Esophagus squamous epithelium (tissue), 5 donors: ENCODE measurements at places on chromosomes 5 and 9.

GRCh38 chr5:65029178-65029577 is 260.4 kb downstream of the CWC27 start:
- no peak for DNase-seq

DNA sequence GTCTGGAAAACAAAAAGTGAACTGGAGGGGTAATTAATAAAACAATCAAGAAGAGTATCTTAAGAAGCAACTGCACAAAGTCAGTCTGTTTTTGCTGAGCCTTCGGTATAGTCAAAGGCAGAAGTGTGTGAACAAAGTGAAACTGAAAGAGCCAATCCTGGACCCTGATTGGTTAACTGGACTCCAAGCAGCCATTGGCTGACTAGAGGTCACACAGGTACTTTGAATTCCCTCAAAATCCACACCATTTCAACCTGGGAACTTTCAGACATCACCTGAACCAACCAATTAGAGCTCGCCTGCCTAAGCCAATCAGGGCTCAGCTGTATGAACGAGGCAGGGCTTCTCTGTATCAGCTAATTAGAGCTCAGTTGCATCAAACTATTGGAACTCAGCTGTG is 286.7 kb downstream of the TLE4 start:
- DNase-seq = no peak

DNA sequence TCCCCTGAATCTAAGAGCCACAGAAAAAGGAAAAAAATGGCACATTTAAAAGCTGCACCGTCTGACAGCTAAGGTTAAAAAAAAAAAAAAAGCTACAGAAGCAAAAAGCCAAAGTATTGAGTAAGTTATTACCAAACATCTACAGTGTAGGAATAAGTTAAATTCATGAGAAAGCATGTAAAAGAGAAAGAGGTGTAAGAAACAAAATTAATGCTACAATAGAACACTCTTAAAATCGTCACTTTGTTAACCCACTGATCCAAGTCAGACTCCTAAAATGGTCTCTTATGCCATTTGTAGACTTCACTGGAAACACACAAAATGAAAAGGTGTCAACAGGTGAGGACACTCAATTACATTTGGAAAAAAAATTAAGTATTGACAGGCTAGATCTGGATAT is 120.2 kb downstream of the SSBP2 start:
- DNase-seq = no peak

- DNase-seq = no peak
These were observed 2.2 kb downstream of the GBGT1 start for GRCh38 chr9:133161547-133161950.

DNA sequence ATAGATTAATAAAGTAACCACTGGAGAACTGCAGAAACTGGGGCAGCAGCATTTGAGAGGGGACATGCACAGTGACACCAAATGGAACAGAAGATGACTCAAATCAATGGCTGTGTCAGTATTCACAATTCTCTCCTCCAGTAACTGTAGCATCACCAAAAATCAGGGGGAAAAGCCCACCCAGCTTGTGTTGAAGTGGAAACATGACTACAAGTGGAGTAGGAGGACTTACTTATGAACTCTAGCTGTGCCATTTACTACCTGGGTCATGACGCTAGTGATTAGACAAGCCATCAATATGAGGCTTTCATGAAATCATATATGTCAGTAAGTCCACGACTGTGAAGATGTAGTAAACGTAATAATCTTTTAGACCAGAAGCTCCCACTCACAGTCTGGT is 199.8 kb upstream of the PTGER4 start:
- no peak for DNase-seq

GRCh38 chr5:21649969-21650368 is 1203.2 kb downstream of the CDH12 start:
- DNase-seq = no peak

- DNase-seq = no peak
These were observed 25.9 kb upstream of the SELENOP start for GRCh38 chr5:42837601-42838000.

DNA sequence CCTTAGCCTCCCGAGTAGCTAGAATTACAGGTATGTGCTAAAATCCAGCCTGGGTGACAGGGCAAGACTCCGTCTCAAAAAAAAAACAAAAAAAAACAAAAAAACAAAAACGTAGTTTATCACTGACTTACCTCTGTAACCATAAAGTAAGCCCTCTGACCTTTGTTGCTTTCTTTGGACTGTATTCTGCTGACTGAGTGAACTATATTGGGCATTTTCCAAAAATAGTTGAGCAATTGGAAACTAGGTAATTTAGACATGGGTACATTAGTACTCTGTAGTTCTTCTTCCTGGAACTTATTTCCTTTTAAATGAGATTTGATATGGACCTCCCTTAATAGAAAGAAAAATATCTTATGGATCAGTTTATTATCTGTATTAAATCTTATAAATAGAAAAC is 66.6 kb downstream of the ANKHD1 start:
- DNase-seq = no peak

- no peak for DNase-seq
These were observed 240.7 kb upstream of the CLINT1 start for GRCh38 chr5:158099571-158100105.

- DNase-seq = no peak
These were observed 67.8 kb downstream of the PSD2 start for GRCh38 chr5:139863361-139863760.

GRCh38 chr5:146025114-146025680 is 80.2 kb downstream of the PLAC8L1 start:
- no peak for DNase-seq

GRCh38 chr5:81717860-81718259 is 33.0 kb downstream of the SSBP2 start:
- DNase-seq = no peak

- no peak for DNase-seq
These were observed 382.4 kb downstream of the TMEM38B start for GRCh38 chr9:106076711-106077110.

- DNase-seq = no peak
These were observed 28.6 kb upstream of the IL7R start for GRCh38 chr5:35828082-35828598.

DNA sequence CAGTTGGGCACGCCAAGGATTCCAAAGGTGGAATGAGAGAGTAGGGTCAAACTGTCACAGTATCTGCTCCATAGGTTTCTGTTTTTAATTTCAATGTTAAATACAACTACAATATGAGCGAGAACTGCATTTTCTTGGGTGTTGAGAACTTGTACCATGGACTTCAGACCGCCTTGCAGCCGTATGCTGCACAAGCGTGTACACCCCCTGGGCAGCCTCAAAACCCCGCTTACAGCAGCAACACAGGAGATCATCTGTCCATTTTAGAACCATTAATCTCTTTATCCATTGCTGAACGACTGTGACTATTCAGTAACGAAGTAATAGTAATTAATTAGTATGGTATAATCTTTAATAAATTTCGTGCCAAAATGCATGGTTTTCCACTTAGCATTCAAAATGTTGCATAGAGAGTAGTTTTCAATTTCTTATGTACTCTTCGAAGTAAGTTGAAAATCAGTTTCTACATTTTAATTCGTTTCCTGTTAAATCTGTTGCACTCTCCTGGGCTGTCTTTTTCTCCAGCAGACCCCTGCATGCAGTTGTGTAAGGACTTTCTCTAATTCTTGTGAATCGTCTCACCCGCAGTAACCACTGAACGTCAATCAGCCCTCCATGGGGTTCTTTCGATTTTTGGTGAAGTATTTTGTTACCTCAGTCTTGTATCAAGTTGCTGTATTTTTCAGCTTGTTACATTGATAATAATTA is 42.0 kb upstream of the GARNL3 start:
- no peak for DNase-seq

DNA sequence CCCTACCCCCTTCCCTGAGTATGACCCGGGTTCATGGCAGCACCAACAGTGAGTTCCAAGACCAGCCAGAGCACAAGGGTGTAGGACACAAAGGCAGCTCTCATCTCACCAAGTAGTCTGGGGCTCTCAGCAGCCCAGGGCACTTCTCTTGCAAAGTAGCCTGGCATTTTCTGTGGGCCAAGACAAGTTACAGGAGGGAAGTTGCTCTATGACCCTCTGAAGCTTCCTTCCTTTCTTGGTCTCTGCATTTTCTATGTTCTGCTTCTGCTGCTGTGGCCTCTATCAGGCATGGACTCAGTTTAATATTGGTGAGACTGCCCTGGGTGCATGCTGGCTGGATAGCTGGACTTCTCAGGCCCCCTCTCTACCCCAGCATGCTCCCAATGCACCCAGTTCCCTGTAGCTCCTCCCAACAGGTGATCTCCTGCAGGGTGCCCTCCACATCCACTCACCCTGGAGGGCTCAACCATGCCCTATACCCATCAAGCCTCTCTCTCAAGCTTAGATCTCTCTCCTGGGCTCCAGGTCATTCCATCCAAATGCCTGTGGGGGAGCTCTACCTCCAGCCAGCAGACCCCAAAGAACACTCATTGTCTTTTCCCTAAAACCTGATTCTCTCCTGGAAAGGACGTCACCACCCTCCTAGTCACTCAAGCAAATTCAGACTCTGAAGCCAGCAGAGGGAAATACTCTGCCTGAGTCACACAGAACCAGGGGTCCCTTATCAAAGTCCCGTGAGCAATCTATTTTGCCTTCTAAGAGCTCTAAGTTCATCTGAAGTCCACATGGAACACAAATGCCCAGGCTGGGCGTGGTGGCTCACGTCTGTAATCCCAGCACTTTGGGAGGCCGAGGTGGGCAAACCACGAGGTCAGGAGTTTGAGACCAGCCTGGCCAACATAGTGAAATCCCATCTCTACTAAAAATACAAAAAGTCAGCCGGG is 13.8 kb downstream of the TBC1D2 start:
- no peak for DNase-seq

DNA sequence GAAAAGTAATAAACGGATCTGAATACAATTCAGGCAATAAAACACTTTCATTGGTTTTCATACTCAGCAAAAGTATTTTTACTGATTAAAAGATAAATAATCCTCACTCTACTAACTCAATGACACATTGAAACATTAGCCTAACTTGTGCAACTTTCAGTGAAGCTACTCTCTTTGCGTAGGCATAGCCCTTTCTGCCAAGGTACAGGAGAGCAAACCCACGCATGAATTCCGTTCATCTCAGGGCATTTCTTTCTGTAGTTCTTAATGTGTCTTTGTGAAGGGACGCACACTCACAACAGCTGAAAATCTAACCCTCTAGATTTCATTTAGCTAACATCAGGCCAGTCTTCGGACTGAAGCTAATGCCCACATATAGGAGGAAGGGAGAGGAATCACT is 66.4 kb upstream of the TLE1 start:
- DNase-seq = no peak

DNA sequence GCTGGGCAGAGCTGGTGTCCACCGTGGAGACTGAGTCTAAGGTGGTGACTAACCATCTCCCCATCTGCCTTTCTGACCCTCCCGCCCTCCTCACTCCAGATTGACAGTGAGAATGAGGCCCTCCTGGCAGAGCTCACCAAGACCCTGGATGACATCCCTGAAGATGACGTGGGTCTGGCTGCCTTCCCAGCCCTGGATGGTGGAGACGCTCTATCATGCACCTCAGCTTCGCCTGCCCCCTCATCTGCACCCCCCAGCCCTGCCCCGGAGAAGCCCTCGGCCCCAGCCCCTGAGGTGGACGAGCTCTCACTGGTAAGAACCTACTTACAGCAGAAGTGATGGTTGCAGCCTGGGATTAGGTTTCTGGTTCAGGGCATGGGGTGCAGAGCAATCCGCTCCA is 96.5 kb downstream of the PPARGC1B start:
- no peak for DNase-seq

- no peak for DNase-seq
These were observed 75.8 kb downstream of the INIP start for GRCh38 chr9:112642126-112642525.

DNA sequence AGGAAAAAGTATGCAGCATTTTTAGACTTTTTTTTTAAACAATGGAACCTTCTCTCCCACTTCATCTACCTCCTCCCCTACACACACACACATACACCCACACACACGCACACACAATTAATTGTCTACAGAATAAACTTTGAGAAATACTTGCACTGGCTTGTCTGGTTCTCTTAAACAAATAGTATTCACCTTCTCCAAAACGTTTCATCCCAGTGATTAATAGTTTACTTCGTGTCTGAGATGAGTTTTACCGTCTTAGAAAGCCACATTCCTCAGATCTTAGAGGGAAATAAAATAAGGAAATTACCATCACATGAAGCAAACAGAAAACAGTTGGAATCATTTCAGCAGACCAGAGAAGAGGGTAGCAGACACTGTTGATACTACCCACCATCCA is 570.6 kb upstream of the CLINT1 start:
- DNase-seq = no peak

DNA sequence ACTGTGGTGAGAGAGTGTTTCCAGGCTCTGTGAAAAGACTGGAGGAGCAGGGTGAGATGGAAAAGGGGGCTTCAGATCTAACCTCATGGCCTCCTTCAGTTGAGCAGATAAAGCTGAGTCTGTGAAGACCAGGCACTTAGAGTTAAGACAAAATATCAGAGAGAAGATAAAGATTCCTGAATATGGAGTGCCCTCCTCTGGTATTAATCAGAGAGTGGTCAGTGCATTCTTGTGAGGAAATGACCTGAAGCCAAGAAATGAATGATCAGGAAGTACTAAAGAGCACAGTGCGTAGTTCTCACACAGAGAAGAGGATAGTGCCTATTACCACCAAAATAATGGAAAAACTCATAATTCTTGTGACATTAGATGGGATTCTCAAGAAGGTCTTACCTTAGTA is 1417.0 kb upstream of the ACO1 start:
- no peak for DNase-seq

GRCh38 chr5:97628807-97629206 is 445.8 kb upstream of the RIOK2 start:
- no peak for DNase-seq

- no peak for DNase-seq
These were observed 216.8 kb upstream of the RPS23 start for GRCh38 chr5:82494942-82495341.

DNA sequence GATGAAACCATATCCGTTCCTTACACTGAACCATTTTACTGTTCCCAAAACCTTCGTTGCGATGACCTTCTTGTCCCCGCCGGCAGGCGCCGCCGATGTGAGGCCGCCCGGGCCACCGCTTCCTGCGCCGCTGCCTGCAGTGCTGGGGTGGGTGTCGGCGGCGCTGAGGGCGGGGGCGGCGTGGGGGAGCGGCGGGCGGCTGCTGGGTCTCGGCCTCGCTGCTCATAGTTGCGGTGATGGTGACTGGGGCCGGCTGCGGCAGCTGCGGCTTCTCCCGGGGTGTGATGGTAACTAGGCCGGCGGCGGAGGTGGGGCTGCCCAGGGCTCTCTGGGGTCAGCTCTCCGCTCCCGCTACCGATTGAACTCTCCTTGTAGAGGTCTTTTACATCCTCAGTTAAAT is 14.1 kb upstream of the OR2S2 start:
- DNase-seq = no peak

DNA sequence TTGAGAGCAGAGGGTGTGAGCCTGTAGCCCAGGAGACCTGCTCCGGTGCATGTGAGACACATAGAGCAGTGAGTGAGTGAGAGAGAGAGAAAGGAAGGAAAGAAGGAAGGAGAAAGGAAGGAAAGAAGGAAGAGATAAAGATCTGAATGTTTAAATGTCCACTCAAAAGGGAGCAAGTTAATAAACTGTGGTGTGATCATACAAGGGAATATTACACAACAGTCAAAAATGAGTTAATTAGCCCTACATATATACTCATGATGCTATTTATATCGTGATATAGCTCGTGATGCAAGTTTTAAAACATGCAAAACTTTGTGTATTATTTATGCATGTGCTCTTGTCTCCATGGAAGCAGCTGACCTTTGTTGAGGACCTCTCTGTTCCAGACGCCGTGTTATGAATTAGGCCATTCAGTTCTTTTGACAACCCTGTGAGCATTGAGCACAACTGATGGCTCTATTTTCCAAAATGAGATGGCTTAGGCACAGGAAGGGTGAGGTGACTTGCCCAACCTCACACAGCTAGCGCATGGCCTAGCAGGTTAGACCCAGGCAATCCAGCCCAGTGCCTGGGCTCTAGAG is 70.6 kb downstream of the HMCN2 start:
- DNase-seq = no peak

- DNase-seq = no peak
These were observed 60.0 kb upstream of the TUT7 start for GRCh38 chr9:86413971-86414880.
